ENCODE measurements at places on chromosomes 5 and 9.

DNA sequence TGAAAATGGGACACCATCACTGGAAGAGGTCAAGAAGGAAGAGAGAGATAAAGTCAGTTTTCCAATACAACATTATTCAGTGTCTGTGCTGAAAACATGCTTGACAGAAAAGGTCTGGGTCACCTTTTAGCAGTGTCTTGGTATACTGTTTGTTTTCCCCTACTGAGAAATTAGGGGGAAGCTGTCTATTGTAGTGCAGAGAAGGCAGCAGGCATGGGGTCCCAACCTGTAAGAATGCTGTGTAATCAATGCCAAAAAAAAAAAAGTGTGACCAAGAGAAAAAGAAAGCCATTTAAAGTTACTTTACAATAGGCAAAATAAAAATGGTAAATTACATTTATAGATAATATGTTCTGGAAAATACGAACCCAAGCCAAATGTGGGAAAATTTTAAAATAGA is 139.3 kb downstream of the RAB3C start:
- DNase-seq = no peak

GRCh38 chr5:143313298-143313852 is 90.1 kb downstream of the NR3C1 start:
- no peak for DNase-seq

DNA sequence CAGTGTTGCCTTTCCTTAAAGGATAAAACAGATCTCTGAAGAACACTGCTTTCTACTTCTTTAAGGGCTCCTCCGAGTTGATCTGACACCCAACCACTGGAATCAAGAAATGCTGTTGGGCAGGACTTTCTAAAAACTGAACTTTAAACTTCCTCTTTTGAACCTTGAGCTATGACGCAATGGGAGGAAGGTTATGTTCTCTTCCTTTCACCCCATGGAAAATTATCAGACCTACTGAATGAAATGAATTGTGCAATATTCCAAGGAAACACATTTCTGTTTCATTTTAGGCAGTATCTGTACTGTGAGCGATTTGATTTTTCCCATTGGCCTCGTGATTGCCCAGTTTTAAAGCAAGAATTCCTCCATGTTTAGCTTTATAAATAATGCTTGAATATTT is 206.0 kb upstream of the PRR16 start:
- DNase-seq = no peak

DNA sequence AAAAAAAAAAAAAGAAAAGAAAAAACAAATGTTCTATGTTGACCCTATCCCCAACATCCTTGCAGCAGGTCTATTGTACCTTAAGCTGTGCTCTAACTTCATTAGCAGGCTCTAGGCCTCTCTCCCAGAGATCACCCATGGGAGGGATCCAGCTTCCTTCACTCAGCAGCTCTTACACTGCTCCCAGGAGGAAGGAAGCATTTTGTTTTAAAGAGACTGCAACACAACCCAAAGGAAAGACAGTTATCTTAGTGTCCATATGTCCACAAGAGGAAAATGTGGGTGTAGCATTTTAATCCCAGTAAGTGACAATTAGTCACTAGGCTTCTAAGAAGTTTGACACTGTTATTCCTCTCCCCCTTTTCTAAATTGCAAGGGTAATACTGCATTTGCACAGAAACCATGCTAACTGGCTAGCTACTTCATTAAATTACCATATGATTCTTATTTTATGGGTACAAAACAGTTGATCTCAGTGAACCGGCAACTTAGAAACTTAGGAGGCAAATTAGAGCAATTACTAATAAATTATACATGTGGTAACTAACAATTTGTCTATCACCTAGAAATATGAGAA is 58.8 kb downstream of the MARCHF3 start:
- no peak for DNase-seq

DNA sequence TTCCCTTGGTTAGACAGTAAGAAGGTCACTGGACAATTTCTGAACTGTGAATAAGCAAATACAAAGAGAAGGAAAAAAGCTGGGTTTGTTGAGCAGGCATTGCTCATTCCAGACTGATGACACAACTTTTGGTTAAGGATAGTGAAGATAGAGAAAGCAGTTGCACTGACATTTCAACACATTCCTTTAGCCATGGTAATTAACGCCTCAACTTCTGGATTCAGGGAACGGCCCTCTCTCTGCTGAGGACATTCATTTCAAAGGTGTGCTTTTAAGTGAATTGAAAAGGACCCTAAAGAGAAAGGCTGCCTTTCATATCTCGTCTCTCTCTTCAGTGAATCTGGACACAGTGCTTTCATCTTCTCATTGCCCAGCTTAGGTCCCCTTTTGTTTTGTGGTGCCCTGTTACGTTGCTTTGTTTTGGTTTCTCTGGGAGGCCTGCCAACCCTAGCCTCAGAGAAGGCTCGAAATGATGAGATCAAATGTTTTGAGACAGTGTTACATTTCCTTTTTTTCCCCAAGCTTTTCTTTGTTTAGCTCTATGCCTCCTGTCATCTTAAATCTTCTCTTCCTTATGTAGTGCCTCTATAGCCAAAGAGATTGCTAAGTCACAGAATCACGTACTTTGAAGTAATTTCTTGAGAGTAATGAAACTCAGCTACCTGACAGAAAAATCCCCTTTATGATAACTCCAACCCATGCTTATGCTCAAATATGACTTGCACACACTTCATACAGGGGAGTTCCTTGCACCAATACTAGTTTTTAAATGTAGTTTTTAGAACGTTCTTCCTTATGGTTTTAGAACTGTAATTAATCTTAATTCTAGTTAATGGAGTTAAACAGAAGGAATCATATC is 94.4 kb upstream of the IFNE start:
- DNase-seq = peak; percentile 66

DNA sequence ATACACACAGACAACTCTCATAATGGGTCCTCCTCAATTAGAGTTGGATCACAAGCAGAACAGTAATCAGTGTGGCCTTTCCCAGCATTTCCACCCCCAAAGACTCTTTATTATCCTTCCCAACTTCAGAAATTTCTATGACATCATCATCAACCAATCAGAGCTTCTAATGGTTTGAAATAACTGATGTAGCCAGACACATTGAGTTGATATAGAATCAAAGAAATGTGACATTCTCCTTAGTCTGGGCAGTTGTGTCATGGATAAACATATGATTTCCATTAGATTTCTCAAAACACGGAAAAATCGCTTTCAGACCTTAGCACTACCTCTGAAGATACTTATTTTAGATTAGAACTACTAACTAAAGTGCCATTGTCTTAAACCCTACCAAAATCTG is 75.7 kb upstream of the NFIB start:
- no peak for DNase-seq

DNA sequence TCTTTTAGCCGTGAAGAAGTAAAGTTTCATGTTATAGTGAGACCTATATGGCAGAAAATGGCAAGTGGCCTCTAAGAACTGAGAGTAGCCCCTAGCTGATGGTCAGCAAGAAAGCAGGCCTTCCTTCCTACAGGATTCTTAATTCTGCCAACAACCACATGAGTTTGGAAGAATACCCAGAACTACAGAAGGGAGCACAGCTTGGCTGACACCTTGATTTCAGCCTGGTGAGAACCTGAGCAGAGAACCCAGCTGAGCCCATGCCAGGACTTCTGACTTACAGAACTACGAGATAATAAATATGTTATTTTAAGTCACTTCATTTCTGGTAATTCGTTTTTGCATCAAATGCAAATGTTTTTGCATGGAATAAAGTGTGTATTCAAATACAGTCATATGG is 5.9 kb upstream of the FBXL17 start:
- DNase-seq = no peak

- no peak for DNase-seq
These were observed 3.9 kb downstream of the LCN8 start for GRCh38 chr9:136754059-136754572.

GRCh38 chr9:87167582-87167981 is 220.3 kb upstream of the GAS1 start:
- DNase-seq = no peak

DNA sequence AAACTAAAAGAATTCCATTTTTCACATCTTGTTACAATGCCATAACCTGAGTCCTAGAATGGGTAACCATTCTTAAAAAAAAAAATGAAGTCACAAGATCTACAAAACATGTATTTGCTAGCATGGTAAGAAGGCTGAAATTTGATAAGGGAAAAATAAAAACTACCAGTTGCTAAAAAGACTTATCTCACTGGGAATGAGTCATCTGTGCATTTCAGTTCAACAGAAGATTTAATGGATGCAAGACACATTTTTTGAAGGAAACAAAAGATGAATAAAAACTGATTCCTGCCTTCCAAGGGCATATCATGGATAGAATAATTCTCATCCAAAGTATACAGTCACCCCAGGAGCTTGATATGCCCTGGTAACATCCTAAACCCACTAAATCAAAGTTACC is 47.2 kb downstream of the SGTB start:
- DNase-seq = no peak

DNA sequence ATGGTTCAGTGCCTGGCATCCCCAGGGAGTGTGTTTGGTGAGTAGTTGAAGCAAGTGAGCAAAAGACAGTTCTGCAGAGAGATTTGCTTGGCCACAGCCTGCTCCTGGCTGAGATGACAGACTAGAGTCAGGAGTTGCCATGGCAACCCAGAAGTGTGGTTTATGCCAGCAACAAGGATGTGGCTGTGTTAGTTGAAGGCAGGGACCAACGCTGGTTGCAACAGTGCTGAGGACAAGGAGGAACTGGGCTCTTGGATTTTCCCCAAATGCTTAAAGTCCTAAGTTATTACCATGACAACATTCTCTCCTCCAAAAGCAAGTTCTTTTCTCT is 2.7 kb downstream of the NXNL2 start:
- peak; percentile 39 for DNase-seq

GRCh38 chr9:35258660-35259474 is 97.1 kb downstream of the UNC13B start:
- peak; percentile 61 for DNase-seq

DNA sequence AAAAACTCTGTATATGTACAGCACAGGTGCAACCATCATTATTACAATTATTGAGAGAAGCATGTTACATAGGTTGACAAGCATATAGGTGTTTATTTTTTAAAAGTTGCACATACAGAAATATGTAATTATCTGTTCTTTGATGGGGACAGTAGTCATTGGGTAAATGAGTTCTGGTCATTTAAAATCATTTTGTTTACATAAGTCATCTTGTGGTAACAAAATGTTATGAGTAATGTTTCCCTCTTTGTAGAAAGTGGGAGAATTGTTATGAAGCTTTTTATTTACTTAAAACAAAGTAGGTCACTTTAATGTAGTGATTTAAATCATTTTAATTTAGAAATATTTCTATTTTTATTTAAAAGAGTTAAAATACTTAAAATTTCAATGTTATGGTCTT is 33.8 kb upstream of the FBXL17 start:
- DNase-seq = no peak

DNA sequence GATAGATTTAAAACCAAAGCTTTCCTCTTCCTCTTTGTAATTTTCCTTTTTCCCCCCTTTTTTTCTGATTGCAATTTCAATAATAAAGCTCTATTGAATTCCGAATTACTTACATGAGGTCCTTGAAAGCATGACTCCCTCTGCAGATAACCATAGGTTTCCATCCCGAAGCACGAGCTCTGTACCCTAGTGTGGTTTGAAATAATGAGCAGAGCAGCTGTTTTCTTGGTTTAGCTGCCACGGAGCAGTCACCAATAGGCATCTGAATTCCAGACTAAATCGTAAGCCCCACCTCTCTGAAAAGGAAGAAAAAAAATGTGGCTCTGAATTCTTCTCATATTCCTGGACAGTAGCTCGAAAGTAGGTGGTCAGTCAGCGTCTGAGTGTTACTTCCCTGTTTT is 18.5 kb upstream of the GNE start:
- DNase-seq = no peak

DNA sequence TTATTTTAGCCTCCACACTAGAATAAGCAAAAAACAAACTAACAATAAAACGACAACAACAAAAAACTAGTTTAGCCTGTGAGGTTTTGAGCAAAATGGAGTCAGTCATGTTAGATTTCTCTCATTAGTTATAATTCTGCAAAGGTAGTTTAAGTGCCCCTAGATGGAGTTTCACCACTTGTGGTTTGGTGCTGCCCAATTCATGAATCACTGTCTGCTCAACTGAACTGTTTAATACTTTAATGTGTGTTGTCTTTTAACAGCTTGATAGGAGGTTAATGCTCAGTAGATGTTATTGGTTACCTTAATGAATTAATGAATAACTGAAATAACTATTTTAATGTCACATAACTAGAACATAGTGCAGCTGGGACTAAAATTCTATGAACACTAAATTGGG is 3.5 kb upstream of the PLAA start:
- DNase-seq = no peak

DNA sequence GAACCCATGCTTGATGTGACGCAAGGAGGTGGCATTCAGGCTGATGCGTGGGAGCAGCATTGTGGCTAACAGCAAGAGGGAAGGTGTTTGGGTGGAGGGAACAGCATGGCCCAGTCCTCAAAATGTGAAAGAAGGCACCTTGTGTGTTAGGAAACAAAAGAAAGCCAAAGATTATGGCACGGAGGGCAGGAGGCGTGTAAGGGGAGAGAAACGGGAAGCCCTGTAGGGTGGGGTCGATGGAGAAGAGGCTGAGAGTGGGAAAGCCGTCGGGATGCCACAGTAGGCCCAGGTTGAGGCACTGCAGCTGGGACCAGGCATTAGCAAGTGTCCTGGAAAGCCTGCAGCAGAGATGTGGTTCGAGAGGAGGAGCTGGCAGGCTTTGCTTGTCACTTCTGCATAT is 241.1 kb downstream of the GADD45G start:
- DNase-seq = no peak

- no peak for DNase-seq
These were observed 173.3 kb upstream of the HMHB1 start for GRCh38 chr5:143638654-143639053.

DNA sequence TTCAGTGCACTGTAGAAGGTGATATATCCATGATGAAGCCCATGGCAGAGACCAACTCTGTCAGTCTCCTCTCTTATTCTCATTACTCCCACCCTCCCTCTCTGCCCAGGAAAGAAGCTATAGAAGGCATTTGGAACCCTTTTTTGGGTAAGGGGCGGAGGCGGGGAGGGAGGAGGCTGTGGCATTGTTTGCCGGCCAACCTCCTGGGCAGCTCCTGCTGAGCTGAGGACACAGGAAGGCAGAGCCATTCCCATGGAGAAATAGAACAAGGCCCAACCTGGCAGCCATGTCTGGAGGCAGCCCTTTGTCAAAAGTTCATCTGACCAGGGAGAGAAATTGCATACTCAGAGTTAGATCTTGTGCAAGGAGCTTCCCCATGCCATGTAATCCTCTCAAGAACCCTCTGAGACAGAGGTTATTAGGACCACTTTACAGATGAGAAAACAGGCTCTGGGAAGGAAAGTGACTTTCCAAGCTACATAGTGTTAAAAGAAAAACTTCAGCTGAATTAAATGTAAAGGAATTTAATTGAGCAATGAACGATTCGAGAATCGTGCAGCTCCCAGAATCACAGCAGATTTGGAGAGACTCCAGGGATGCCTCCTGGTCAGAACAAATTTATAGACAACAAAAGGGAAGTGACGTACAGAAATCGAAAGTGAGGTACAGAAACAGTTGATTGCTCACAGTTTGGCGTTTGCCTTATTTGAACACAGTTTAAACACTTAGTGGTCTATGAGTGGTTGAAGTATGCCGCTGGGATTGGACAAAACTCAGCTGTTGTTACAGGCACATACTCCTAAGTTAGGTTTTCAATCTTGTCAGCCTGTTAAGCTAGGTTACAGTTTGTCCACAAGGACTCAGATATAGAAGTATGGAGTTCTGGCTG is 158.6 kb downstream of the MELK start:
- DNase-seq = no peak

GRCh38 chr9:72524820-72525540 is 3.6 kb downstream of the TMC1 start:
- DNase-seq = peak; percentile 24

GRCh38 chr9:134648701-134649530 is 7.3 kb downstream of the COL5A1 start:
- no peak for DNase-seq

All from CD4-positive, alpha-beta T cell treated with Interleukin-6 for 4 hours (primary cell).